ENCODE measurements at places on chromosomes 6 and 20.

DNA sequence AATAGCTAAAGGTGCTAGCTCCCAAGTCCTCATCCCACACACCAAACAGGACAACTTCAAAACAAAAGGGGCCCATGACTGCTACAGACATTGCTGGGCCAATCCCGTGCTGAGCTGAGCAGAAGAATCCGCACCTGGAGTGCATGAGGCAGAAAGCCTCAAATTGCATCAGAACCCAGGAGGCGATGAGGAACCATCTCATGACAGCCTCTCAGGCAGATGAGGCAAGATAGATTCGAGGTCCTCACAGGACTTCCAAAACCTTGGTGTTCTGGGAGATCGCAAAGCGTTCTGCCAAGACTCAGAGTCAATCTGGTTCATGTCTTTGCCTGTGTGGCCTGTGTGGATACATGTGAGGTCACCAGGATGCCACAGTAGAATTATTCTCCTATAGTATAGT lies 32.8 kb upstream of the SSTR4 start:
- DNase-seq: no peak

DNA sequence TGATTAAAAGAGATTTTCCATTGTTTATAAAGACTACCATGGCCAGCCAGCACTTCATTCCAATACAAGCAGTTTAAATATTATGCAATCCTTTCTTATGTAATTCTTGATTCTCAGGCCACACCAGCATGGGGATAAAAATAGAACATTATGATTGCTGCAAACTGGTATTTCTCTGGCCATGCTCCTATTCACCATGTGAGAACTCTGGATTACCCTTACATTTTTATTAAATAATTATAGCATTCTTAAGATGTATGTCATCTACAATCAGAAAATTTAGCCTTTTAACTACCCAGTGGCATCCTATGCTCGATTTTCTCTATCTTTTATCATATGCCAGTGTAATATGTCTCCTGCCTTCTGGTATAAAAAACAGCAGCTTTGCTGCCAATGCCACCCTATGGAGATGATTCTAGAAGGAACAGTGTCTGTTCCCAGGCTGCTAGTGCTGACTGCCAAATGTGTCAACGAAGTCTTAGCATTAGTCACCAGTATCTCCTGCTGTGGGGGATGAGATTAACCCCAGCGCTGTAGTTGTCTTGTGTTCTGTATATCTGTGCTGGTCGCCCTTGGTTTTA lies 501.4 kb downstream of the BCKDHB start:
- no peak for DNase-seq

GRCh38 chr6:35400901-35401311 lies 51.2 kb upstream of the FANCE start:
- DNase-seq: no peak

GRCh38 chr6:43758617-43759050 lies 11.4 kb upstream of the VEGFA start:
- DNase-seq: no peak

DNA sequence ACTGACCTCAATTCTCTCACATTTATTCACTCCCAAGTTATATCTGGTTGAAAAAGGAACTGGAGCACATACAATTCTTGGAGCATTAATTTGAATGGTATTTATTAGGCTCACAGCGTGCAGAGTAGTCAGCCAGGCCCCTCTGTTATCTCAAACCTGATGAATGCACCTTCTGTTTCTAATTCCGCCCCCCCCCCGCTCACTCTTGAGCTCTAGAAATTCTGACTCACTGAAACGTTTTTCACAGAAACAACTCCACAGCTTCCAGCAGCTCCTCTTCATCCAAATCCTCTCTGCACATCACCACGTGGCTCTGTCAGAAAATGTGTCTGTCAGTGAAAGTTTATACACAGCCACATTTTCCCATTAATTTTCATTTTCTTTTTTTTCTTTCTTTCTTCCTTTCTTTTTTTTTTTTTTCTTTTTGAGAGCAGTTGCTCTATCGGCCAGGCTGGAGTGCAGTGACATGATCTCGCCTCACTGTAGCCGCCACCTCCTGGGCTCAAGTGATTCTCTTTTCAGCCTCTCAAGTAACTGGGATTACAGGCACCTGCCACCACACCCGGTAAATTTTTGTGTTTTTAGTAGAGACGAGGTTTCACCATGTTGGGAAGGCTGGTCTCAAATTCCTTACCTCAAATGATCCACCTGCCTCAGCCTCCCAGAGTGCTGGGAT lies 109.4 kb downstream of the TBXT start:
- DNase-seq: no peak

GRCh38 chr6:150510576-150510975 lies 89.1 kb upstream of the PLEKHG1 start:
- no peak for DNase-seq

DNA sequence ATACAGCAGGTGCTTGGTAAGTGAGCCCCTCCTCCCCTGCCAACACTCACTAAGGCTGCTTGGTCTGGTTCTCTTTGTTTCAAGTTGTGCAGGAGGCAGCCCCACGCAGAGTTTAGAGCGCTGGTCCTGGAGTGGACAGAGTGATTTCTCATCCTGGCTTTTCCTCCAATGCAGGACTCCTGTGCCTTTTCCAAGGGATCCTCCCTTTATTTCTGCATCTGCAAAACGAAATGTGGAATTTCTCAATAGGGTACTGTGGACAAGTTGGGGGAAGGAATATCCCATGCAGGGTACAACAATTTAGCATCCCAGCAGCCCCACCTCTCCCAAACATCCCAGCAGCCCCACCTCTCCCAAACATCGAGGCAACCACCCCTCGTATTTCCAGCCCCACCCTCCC lies 30.6 kb upstream of the CCDC167 start:
- DNase-seq: no peak

GRCh38 chr6:41367700-41368099 lies 32.3 kb downstream of the NCR2 start:
- DNase-seq: no peak

- no peak for DNase-seq
Measured at GRCh38 chr6:148703900-148704299, 42.9 kb upstream of the UST start.

DNA sequence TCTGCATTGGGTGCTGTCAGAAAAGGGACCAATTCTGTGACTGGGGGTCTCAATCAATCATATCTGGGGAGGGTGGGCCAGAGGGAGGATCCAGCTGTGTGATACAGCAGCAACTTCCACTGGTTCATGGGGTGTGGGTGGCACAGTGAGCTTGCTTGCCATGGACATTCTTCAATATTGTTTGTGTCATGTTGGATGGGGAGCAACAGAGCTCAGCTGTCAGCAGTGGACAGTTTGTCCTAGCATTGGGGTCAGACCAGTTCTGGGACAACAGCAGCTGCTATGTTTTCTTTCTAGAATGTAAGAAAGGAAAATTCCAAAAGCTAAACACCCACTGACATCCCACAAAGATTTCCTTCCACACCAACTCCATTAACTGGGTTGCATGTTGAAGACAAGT lies 221.9 kb upstream of the CDH4 start:
- no peak for DNase-seq

GRCh38 chr6:140078561-140079125 lies 704.2 kb upstream of the CITED2 start:
- DNase-seq: no peak

- no peak for DNase-seq
Measured at GRCh38 chr6:162200041-162200440, 527.5 kb downstream of the PRKN start.

All from T follicular helper cell (primary cell).